ENCODE measurements at places on chromosomes 4 and X.

DNA sequence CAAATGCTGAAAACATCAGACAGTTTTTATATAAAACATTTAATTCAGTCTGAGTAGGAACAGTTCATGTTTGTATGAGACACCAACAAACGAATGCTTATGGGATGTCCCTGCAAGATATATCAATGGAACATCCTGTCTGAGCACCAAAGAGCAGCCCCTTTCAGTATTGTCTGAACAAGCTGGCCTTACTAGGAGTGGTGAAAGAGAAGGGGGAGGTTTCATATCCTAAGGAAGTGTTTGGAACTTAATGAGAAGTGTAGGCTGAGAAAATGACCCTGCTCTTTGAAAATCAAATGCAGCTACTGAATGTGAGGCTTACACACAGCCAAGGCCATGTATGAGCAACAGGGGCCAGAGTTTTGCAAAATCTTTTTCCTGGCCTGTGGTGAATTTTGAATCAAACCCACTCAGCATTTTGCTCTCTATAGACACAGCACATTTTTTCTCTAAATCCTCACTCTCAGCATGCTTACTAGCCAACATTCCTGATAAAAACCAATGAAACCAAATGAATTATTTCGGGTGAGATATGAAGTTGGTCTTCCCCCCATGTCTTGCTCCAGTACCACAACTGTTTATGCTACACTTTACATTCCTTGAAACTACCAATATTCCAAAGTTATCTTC is 119.4 kb downstream of the LUZP4 start:
- DNase-seq, result no peak

- DNase-seq, result no peak
Measured at GRCh38 chr4:185210102-185210981, 944 bp downstream of the SNX25 start.

GRCh38 chrX:150298841-150299551 is 64.1 kb upstream of the MAMLD1 start:
- DNase-seq, result no peak

DNA sequence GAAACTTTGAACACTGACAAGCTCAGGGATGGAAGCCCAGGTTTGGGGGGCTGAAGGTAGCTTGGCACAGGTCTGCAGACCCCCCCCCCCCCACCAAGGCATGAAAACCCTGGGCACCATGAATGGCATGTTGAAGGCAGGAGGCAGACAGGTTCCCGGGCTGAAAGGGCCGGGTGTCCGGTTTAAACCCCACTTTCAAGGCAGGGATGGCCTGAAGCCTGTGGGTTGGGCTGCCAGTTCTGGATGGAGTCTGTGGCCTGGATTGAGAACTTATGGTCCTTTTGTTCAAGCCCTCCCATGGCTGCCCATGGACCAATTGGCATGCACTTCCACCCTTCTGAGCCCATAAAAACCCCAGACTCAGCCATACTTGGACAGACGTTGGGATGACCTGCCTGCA is 616.9 kb downstream of the ADGRL3 start:
- DNase-seq, result no peak

DNA sequence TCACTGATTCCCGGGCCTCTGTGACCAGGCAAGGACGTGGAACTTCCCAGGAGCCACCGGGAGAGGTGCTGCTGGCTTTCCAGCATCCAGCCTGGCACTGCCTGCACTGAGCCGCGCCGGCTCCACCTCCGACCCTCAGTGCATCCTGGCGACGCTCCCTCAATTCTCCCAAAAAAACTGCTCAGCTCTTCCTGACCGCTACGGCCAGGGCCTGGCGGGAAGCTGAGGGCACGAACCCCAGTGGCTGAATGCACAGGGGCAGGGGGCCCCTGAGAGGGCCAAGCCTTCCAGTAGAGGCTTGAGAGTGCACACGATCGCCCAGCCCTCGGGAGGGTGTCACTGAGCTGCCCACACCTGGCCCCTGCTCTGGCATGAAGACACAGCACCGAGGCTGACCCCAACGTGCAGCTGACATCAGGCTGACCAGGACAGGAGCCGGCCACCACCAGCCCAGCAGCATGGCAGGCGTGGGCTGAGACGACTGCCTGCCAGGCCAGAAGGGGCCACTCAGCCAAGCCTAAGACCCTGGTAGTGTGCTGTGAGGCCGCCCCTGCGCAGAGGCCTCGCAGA is 6.9 kb downstream of the CTBP1 start:
- no peak for DNase-seq

GRCh38 chrX:1389181-1389992 is 2.5 kb downstream of the SLC25A6 start:
- DNase-seq, result no peak

DNA sequence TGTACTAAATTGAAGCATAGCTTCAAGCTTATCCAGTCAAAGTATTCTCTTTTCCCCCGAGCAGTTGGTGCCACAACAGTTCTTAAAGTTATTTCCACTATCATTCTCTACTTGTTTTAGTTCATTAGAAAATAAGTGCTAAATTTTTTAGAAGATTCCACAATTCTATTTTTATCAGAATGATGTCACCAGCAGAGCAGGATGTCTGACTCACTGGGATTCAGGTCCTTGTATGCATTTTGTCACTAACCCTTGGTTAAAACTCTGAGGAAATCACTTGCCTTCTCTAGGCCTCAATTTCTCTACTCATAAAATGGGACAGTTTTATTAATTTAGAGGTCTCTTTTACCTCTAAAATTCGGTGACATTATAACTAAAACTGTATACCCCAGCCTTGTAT is 3.4 kb downstream of the DDX53 start:
- no peak for DNase-seq

GRCh38 chrX:18793601-18794089 is 86.2 kb downstream of the PPEF1 start:
- DNase-seq, result no peak

DNA sequence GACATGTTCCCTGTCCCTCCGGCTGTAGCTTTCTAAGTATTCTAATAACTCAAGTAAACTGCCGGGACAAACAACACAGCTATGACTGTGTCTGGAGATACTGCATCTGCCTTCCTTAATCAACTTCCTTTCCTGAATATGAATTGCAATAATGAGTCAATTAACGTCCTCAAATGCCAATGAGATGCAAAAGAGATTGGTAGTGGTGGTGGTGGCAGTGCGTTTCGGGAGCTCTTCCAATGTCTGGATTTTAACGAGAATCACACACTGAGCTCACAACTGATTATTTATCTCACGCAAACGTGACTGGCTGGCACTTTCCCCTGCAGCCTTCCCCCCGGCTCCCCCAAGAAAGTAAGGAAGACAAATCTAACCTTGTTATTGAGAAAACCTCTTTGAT is 226.1 kb upstream of the GK2 start:
- DNase-seq, result no peak

DNA sequence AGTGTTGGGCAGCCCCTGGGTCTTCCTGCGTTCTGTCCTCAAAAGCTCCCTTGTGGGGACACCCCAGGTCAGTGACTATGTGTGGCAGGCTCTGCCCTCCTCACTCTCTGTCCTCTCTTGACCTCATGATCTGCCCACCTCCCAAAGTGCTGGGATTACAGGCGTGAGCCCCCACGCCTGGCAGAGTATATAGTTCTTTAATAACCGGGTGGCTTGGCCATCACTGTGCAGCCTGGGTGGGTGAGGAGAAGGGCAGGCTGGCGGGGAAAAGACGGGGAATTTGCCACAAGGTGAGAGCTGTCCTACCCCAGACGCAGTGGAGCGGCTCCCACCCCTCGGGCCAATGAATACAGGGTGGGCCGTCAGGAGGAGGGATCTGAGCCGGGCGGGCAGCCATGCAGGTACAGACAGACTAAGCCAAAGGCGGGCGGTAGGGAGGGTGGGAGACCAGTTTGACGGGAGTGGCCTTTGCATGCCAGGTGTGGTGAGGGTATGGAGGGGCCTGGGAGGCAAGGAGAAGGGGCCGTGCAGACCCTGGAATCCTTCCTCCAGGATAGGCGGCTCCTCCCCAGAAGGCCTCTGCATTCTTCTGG is 2.5 kb downstream of the SH3BP2 start:
- no peak for DNase-seq

DNA sequence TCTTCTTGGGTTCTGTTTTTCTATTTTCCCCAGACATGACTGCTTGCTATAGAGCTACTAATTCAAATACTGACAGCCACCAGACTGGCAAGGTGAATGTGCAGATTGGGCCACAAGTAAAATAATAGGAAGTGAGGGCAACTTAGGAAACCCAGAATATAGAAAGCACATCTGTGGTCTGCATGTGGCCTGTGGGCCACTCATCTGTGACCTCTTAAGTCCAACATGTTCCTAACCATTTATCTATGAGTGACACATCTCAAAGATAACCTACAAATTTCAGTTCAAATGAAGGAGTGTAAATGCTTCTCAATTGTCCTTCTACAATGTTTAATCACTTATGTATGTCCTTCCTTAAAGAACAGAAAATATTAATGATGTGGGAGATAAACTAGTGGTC is 128.9 kb downstream of the REELD1 start:
- no peak for DNase-seq

GRCh38 chr4:62235911-62236310 is 1035.8 kb downstream of the ADGRL3 start:
- DNase-seq, result no peak

DNA sequence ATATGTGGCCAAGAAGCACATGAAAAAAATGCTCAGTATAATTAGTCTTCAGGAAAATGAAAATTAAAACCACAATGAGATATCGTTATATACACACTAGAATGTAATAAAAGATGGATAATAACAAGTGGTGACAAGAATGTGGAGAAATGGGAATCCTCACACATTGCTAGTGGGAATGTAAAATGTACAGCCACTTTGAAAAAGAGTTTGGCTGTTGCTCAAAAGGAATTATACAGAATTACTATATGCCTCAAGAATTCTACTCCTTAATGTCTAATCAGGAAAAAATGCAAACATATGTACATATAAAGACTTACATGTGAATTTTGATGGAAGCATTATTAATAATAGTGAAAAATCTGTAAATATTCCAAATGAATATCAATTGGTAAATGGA is 102.2 kb downstream of the SPCS3 start:
- no peak for DNase-seq

DNA sequence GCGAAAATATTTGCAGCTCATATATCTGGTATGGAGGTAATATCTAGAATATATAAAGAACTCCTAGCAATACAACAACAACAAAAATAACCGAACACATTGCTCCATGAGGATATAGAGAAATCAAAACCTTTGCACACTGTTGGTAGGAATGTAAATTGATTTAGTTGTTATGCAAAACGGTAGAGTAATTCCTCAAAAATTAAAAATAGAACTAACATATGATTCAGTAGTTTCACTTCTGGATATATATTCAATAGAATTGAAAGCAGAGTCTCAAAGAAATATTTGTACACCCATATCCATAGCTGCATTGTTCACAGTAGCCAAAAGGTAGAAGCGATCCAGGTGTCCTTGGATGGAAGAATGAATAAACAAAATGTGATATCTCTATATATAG is 203.0 kb upstream of the CNKSR2 start:
- DNase-seq, result no peak

GRCh38 chr4:118858779-118859178 is 22.9 kb upstream of the SEC24D start:
- DNase-seq, result no peak

DNA sequence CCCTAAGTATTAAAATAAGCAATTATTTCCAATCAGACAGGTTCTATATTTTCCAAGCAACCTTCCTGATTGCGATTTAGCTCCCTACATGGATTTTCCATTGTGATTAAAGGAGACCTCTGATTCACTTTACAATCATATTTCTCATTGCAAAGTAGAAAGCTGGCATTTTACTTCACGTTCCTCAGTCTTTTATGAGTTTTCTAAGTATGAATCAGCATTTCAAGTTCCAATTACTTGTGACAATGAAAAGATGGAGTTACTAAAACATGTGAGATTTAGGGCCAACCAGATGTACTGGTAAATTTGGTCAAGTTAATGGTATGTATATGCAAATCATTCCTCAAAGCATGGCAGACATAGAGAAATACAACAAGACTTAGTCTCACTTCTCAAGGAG is 206.2 kb downstream of the KCNIP4 start:
- no peak for DNase-seq

DNA sequence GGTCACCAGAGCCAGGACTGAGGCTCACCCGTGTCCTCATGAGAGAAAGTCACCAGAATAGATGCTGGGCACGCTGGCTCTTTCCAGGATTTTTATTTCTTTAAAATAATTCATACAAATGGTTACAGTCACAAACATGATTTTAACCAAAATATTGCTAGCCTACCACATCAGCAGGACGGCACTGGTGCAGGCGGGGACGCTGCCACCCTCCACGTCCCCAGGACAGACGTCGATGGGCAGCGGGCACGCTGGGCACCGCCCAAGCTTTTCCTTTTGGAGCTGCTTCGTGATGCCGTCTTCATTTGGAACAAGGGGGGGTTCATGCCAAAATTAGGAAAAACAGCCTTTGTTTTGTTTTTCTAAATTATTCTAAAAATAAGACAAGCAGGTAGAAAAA is 37.6 kb downstream of the CTBP1 start:
- no peak for DNase-seq

- DNase-seq, result no peak
Measured at GRCh38 chr4:137960371-137961050, 281.6 kb downstream of the SLC7A11 start.

DNA sequence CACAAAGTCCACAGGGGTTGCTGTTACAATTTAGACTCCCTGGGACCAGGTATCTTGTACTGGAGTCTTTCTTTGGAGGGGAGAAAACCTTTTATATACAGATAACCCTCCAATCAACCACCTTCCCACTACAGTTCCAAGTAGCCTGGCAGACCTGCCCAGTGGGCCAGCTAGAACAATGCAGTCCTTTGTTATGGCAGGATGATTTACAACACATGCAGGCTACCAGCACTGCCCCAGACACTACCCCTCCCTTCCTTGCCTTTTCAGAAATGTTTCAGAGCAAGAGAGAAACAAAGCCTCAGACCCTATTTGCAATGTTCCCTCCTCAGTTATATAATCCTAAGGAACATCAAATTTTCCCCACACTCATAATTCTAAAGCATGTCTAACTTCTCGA is 11.1 kb downstream of the RASL11B start:
- no peak for DNase-seq

GRCh38 chr4:6448476-6449170 is 23.8 kb downstream of the PPP2R2C start:
- no peak for DNase-seq

DNA sequence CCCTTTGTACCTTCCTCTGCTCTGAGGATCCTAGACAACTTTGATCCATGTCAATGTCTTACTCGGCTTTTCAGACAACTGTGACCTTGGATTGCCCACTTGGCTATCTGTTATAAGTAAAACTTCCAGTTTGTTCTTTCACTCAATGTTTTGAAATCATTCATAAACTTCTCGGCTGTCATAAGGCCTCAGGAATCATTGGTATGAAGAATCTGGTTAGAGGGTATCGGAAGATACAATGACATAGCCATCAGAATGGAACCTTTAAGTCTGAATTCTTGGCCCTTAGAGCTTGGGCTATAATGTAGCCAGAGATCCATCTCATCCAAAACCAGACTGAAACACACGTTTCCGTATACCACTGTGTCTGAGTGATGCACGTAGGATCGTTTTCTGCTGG is 59.0 kb upstream of the WDR1 start:
- no peak for DNase-seq

DNA sequence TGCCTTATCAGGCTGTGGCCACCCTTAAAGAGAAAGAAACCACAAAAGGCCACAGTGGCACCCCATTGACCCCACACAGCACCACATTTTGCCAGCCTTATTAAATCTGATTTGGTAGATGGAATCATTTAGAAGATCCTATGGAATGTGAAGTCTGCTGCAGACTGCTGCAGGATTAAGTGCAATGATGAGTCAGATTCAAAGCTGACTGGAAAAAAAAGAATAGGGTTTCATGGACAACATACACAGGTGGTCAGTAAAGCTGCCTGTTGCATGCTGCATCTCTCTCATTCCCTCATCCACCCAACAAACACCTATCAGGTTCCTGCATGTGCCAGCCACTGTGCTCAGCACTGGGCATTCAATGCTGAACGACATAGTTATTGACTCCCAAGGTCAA is 56.6 kb downstream of the CHST7 start:
- DNase-seq, result no peak

Data from SIG-M5 (cell line).